ENCODE measurements at places on chromosomes 1 and 21. TPM values are rescaled to one million over a fixed set of nuclear protein-coding genes. Genes with fewer than 3 reads are reported as not detected.

The IFI6 gene
- 18.8 TPM for polyA plus RNA-seq

The CHRM3 gene
- polyA plus RNA-seq = 0.03 TPM

The SAMD11 gene
- polyA plus RNA-seq = 1.5 TPM

The KIF21B gene
- 0.10 TPM for polyA plus RNA-seq

DNA sequence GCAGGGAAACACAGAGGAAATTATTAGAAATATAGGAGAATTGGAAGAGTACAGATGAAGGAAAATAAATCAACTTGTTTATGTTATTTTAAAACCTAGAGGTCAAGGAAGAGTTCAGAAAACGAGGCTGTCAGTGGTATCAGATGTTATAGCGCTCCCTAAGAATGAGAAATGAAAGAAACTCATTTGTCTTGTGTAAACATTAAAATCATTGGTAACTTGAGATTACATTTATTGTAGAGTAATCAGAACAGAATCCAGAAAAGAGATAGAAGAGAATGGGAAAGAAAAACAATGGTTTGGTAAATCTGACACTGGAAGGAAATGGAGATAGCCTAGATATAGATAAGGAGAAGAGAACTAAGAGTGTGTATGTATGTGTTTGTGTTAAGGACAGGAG lies 106.4 kb downstream of the ATF6 start:
- no peak overlapping the region for H3K27ac ChIP-seq
- peaks cover 7% of the 10 kb centered on the region for H3K36me3 ChIP-seq
- no peak for DNase-seq
- H3K27me3 ChIP-seq = no peaks in the 10 kb centered on the region

DNA sequence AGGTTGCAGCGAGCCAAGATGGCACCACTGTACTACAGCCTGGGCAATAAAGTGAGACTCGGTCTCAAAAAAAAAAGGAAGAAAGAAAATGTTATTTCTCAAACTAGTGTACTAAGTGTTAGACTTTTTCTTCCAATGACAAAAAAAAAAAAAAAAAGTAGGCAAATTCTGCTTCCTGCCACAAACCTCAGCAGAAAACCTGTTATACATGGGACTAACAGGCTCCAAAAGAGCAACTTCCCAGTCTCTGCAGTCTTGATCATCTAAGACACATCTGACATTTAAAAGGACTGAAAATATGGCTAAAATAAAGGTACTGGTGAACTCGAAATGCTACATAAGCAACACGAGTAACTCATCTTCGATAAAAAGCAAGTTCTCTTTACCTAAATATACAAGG lies 59.6 kb downstream of the HSF2BP start:
- no peak overlapping the region for H3K27ac ChIP-seq
- peaks cover 13% of the 10 kb centered on the region for H3K4me1 ChIP-seq
- H3K4me3 ChIP-seq = no peak overlapping the region
- no peaks in the 10 kb centered on the region for H3K27me3 ChIP-seq
- no peak for DNase-seq

GRCh38 chr21:44514218-44514520 lies 25.8 kb downstream of the KRTAP10-1 start:
- no peak overlapping the region for H3K27ac ChIP-seq
- peaks cover 9% of the 10 kb centered on the region for H3K27me3 ChIP-seq
- no peak overlapping the region for H3K4me3 ChIP-seq
- H3K4me1 ChIP-seq = no peaks in the 10 kb centered on the region

- no peak for DNase-seq
- no peaks in the 10 kb centered on the region for H3K36me3 ChIP-seq
- H3K27ac ChIP-seq = no peak overlapping the region
- H3K27me3 ChIP-seq = no peaks in the 10 kb centered on the region
These were observed 2.2 kb upstream of the FRRS1 start for GRCh38 chr1:99768524-99769245.

GRCh38 chr1:39933956-39934941 lies 20.7 kb upstream of the MFSD2A start:
- H3K27ac ChIP-seq = peak overlapping the region; percentile 27
- H3K4me1 ChIP-seq = no peaks in the 10 kb centered on the region
- no peak overlapping the region for H3K4me3 ChIP-seq
- peak; percentile 90 for DNase-seq
- H3K27me3 ChIP-seq = peaks cover 2% of the 10 kb centered on the region
- H3K36me3 ChIP-seq = no peaks in the 10 kb centered on the region

GRCh38 chr1:195332102-195332501 lies 1276.1 kb downstream of the KCNT2 start:
- no peak for DNase-seq
- no peak overlapping the region for H3K27ac ChIP-seq
- no peak overlapping the region for H3K4me3 ChIP-seq
- H3K27me3 ChIP-seq = no peaks in the 10 kb centered on the region

- no peaks in the 10 kb centered on the region for H3K4me1 ChIP-seq
- DNase-seq = no peak
- H3K36me3 ChIP-seq = no peaks in the 10 kb centered on the region
- no peaks in the 10 kb centered on the region for H3K27me3 ChIP-seq
- peak overlapping the region; percentile 21 for H3K27ac ChIP-seq
- H3K4me3 ChIP-seq = no peak overlapping the region
These were observed 4.5 kb downstream of the AKNAD1 start for GRCh38 chr1:108852221-108852975.

All from psoas muscle (tissue), 8 donors.